Kidney capillary endothelial cell (primary cell): ENCODE measurements at places on chromosomes 5 and 9.

DNA sequence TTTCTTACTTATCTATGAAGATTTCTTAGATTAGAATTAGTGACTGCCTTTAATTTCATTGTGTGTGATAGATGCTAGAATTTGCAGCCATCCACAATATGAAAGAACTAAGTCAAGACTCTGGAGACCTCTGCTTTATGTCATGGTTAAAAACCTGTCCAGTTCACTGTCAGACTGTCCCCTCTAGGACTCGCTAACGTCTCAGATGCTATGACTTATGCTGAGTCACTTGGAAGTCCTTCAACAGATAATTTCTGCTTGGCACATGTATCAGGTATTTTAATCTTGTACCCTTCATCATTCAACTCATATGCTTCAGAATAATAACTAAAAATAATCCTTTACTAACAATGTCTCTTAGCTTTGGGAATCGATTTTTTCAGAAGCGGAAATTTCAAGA, 230.5 kb upstream of the DMAC1 start:
- no peak for DNase-seq

DNA sequence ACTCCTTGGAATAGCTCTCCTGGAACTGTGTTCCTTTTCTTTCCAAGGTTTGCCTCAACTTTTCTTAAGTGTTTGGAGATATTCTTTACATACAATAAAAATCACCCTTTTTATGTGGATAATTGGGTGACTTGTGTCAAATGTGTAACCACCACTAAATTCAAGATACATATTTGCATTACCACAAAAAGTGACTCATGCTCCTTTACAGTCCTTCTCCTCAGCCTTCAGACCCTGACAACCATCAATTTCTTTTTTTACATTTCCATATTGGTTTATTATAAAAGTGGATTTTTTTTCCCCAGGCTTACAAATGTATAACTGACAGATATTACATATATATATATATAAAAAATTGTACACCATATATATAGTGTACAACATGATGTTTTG, 372.0 kb upstream of the KCNN2 start:
- DNase-seq: no peak

DNA sequence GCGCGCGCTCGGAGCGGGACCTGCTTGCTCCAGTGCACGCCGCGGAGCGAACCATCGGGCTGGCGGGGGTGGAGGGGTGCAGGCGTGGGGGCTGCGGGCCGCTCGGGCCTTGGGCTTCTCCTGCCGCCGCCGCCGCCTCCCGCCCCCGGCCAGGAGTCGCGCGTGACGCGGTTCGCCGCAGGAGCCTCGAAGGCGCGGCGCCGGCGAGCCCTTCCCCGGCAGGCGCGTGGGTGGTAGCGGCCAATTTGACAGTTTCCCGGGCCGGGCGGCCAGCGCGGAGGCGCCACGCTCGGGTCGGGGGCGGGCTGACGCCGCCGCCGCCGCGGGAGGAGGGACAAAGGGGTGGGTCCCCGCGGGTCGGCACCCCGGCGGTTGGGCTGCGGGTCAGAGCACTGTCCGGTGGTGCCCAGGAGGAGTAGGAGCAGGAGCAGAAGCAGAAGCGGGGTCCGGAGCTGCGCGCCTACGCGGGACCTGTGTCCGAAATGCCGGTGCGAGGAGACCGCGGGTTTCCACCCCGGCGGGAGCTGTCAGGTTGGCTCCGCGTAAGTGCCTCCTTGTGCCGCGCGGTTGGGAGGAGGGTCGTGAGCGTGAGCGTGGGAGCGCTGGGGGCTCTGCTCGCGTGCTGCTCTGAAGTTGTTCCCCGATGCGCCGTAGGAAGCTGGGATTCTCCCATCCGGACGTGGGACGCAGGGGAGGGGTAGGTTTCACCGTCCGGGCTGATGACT, at the start of gene TJP2:
TSS of gene TJP2 (plus strand) at position 387 of the 725 bp plus-strand sequence. CDS start at position 483, 96 bp downstream.
- peak; percentile 51 for DNase-seq

DNA sequence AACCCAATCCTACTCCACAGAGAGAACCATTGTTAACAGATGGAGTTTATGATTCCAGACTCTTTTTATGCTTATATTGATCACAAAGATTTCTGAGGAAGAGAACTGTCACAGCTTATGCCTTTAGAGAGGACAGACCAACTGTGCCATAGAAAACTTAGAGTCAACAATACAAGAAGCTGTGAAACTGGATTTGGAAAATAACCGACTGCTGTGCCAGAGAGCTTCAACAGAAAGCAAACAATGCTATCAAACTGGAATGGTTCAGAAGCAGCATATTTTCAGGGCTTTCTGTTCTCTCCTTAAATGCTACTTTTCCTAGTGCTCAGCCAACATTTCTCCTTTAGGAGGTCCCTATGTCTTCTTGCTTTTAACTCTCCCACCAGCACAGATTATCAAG, 5.0 kb downstream of the DCTN4 start:
- DNase-seq: no peak

DNA sequence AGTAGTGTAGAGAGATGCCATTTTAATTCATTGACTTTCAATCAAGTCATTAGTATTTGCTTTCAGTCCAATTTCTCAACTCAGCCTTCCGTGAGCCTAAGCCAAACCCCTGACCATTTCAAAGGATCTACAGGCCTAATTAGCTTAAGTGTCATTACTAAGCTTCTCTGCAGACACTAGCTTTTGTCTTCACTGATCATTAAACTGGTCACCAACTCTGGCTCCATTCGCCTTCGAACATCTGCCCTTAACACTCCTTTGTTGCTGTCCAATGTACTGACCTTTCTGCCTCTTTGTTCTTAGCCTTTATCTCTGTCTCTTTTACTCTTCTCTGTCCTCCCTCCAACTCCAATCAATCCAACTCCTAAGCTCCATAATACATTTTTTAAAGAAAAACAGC, 299.3 kb downstream of the DIRAS2 start:
- DNase-seq: peak; percentile 21

GRCh38 chr5:55324815-55325418, 17.1 kb downstream of the MTREX start:
- peak; percentile 55 for DNase-seq

DNA sequence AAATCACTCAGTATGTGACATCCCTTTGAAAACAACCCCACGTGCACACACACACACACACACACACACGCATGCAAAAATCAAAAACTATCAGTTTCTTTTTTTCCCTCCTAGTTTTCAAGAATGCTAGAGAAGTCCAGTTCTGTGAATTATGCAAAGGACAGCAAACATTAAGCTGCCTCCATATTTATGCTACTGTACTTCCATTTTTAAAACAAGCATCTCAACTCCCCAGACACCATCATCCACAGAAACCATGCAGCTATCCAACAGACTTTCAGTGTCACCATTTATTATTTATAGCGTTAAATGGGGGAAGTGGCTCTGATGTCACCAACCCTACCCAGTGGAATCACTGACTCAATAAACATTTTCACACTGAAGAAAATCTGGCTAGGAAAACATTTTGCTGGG, 1.6 kb downstream of the FBXW11 start:
- peak; percentile 38 for DNase-seq

- no peak for DNase-seq
Observed at GRCh38 chr5:89241186-89241585, 358.2 kb upstream of the MEF2C start.

DNA sequence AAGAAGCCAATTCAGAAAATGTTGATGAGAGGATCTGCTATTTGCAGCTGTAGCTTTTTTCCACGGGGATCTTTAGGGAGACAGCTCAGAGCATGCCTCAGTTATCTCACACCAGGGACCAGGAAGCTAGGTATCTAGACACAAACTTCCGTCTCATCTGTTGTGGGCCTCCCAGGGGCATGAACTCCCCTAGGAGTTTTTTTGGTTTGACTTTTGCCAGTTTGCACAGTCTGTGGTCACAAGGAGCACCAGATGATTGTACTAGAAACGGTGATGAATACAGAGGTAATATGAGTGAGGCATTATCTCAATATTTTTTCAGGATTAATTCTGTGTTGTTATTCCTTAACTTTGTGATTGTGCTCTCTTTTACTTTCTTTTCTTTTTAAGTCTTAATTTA, 533.2 kb upstream of the SEMA6A start:
- DNase-seq: no peak

GRCh38 chr9:81156381-81156780, 533.0 kb downstream of the TLE1 start:
- no peak for DNase-seq

GRCh38 chr5:180423133-180423532, 70.0 kb upstream of the GFPT2 start:
- DNase-seq: no peak

- peak; percentile 91 for DNase-seq
Observed at GRCh38 chr9:109817846-109818472, 38.0 kb downstream of the PALM2AKAP2 start.

GRCh38 chr9:135402739-135403695, 76.6 kb upstream of the PPP1R26 start:
- DNase-seq: no peak

GRCh38 chr5:149017636-149018035, 45.2 kb downstream of the SH3TC2 start:
- DNase-seq: no peak

- no peak for DNase-seq
Observed at GRCh38 chr5:81147011-81147885, 85.9 kb upstream of the CKMT2 start.

DNA sequence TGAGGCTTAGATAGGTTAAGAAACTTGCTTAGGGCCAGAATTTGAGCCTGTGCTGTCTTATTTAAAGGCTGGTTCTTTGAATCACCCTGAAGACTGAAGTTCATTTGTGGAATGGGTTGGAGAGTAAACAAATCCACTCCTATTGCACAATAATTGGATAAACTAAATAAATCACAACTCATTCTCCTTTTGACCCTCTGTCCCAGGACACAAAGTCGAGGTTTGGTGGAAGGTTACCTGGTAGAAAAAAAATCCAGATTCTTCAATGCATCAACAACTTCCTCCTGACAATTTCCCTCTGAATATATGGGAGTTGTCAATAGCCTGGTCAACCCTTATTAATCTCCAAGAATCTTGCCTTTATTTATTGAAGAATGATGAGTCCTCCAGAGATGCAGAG, 28.9 kb downstream of the TBC1D2 start:
- no peak for DNase-seq

- DNase-seq: no peak
Observed at GRCh38 chr9:120916588-120916987, 10.0 kb downstream of the TRAF1 start.

- DNase-seq: no peak
Observed at GRCh38 chr9:12753931-12754330, 20.9 kb upstream of the LURAP1L start.

DNA sequence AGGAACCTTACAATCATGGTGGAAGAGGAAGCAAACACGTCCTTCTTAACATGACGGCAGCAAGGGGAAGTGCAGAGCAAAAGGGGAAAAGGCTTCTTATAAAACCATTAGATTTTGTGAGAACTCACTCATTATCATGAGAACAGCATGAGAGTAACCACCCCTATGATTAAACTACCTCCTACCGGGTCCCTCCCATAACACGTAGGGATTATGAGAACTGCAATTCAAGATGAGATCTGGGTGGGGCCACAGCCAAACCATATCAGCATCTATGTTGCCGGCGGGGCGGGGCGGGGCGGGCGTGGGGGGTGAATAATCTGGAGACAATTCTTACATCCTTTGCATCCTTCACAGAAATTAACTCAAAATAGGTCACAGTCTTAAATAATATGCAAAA, 58.8 kb upstream of the GFPT2 start:
- no peak for DNase-seq

DNA sequence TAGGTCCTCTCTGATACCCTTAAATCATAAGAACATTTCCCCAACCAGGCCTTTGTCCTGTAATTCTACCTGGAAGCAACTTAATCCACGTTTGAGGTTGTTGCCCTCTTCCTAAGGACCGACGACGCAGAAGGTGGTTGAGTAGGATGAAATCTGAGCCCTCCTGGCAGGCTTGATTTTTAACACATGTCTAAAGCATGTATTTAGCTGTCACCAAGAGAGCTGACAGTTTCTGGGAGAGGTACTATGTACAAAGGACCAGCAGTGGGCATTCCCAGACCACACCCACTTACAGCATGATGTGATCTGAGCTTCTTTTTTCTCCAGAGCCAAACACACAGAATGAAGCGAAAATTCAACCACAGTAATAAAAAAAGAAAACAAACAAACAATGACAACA, 260.9 kb downstream of the SH3GL2 start:
- DNase-seq: no peak

- no peak for DNase-seq
Observed at GRCh38 chr5:111509119-111509518, 3.2 kb downstream of the STARD4 start.

- DNase-seq: no peak
Observed at GRCh38 chr9:27384262-27385014, 87.5 kb upstream of the EQTN start.

- no peak for DNase-seq
Observed at GRCh38 chr5:178392931-178393394, 160.4 kb upstream of the PHYKPL start.

- DNase-seq: no peak
Observed at GRCh38 chr9:125915606-125916005, 168.4 kb downstream of the PBX3 start.

DNA sequence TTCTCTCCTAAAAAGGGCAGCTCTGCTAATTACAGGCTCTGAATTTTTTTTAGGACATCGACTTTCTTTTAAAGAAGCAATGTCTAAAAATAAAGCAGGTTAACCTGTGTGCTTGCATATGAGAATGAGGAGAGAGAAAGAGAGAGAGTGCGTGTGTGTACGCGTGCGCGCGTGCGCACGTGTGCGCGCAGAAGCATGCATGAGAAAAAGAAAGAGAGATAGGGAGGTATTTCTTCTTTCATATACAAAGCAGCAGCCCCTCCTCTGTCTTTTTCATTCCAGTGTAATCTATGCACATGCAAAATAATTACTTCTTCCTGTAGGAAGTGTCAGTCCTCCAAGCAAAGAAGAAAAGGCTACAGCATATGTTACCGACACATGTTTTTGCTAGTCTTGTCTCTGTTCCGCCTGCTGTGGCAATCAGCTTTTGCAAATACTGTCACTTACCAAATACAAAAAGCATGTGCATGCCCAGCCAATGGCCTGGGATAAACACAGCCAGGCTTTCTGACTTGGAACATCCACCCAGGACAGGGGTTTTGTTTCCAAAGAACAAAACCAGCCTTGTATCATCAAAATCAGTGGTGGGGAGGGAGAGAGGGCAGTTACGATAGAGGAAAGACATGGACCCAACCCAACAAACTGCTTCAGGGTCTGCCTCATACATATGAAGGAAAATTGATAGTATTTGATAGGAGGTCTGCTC, 252.3 kb upstream of the SLC24A2 start:
- no peak for DNase-seq

GRCh38 chr5:169971780-169972179, 8.5 kb downstream of the INSYN2B start:
- peak; percentile 47 for DNase-seq

DNA sequence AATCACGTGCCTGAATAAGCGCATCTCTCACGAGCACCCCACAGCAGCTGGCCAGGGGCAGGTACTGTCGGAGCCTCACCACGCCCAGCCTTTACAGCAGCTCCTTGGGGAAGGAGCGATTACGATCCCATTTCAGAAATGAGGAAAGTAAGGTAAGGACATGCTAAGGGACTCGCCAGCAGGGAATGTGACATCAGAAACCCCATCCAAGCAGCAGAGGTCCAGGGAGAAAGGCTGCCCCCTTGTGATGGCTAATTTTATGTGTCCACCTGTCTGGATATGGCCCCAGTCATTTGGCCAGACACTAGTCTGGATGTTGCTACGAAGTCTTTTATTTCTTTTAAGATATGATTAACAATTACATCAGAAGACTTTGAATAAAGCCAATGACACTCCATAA, 77.3 kb downstream of the UBE2QL1 start:
- peak; percentile 21 for DNase-seq

GRCh38 chr5:62465985-62466925, 53.7 kb downstream of the IPO11 start:
- DNase-seq: no peak
